ENCODE measurements at places on chromosomes 1 and 21. TPM values are rescaled to one million over a fixed set of nuclear protein-coding genes. Genes with fewer than 3 reads are reported as not detected.

The FAM151A gene
- total RNA-seq = not detected

The ICOSLG gene
- total RNA-seq = 0.37 TPM

The LMX1A gene
- not detected for total RNA-seq

The FYB2 gene
- total RNA-seq = not detected

The PPOX gene
- total RNA-seq = 53.2 TPM

The VWA1 gene
- total RNA-seq = 56.9 TPM

The FCRL1 gene
- not detected for total RNA-seq

The LHX4 gene
- 2.1 TPM for total RNA-seq

The AADACL3 gene
- not detected for total RNA-seq

DNA sequence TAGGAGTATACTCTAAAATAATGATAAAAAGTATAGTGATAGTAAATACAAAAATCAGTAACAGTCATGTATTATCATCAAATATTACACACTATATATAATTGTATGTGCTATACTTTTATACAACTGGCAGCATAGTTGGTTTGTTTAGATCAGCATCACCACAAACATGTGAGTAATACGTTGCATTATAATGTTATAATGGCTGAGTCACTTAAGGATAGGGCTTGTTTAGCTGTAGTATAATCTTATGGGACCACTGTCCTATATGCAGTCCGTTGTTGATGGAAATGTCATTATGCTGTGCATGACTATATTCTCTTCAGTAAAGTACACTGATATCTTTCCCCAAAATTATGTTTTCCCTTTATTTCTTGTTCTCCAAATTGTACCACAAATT lies 92.8 kb downstream of the LYPLAL1 start:
- DNase-seq = no peak
- no peak overlapping the region for H3K4me3 ChIP-seq
- peaks cover 11% of the 10 kb centered on the region for H3K36me3 ChIP-seq
- no peaks in the 10 kb centered on the region for H3K4me1 ChIP-seq

DNA sequence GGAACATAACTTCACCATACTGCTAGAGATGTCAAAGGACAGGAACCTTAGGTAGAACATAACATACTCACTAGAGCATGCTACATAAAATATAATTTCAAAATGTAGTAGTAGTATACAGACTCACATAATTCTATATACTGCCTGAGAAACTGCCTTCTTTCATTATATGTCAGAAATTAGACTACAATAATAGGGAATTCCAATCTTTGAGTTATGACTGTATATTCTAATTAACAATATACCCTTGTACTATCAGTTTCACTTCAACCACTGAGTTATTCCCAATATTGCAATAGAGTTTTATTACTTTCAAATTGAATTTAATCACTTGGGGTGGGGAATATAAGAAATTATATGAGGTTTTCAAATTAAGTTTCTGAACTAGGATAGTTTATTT lies 44.0 kb downstream of the OMA1 start:
- no peaks in the 10 kb centered on the region for H3K36me3 ChIP-seq
- no peak for DNase-seq
- no peak overlapping the region for H3K4me3 ChIP-seq
- H3K27ac ChIP-seq = no peak overlapping the region

DNA sequence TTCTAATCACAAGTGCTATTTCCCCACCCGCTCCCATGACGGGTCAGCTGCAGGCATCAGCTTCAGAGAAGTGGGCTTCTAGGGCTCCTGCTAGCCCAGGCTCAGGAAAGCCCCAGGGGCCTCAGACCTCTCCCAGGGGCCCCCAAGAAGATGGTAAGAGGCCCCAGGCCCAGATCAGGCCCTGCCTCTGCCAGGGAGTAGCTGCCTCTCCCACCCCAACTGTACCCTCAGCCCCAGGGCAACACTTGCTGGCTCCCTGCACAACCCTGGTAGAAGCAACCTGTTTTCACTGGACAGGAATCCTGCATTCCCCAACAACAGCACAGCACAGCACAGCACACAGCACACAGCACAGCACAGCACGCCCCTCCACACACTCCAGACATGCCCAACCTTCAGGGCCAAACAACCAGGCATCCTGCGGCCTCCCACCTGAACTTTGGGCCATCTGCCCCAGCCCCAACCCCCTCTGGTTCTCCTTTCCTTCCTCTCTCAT lies 6.5 kb downstream of the BLACAT1 start:
- peaks cover 9% of the 10 kb centered on the region for H3K27me3 ChIP-seq
- H3K27ac ChIP-seq = no peak overlapping the region
- no peaks in the 10 kb centered on the region for H3K36me3 ChIP-seq
- H3K4me1 ChIP-seq = peaks cover 11% of the 10 kb centered on the region
- no peak overlapping the region for H3K4me3 ChIP-seq

- H3K4me3 ChIP-seq = no peak overlapping the region
- no peak overlapping the region for H3K27ac ChIP-seq
- no peaks in the 10 kb centered on the region for H3K27me3 ChIP-seq
- H3K4me1 ChIP-seq = no peaks in the 10 kb centered on the region
- H3K36me3 ChIP-seq = no peaks in the 10 kb centered on the region
- no peak for DNase-seq
Observed at GRCh38 chr1:78570539-78570938, 49.7 kb upstream of the IFI44L start.

DNA sequence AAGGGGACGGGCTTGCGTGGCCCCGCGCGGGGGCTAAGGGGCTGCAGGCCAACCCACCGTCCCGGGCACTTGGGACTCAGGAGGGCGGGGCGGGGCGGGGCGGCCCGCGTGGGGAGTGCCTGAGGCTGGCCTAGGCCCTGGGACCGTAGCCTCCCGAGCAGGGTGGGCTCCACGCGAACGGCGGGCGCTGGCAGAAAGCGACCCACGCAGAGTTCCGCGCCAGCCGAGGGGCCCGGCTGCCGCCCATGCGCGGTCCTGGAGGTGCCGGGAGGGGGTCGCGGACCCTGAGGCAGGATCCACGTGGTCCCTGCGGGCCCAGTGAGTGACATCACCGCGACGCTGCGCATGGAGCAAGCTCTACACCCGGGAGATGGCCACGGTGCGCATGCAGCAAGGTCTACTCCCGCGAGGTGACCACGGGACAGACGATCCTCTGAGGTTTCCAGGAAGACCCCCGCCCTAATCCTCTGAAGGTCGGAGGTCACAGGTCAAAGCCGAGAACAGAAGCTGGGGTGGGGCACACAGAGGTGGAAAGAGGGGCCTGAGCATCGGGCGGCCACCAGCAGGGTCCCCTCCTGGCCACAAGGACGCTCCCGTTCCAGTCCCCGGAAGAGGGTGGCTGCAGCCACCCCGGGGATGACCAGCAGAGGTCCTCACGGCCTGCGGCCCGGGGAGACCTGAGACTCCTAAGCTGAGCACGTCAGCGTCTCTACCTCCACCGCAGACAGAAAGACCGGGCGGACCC lies 13.5 kb upstream of the SLC19A1 start:
- H3K4me1 ChIP-seq = peaks cover 11% of the 10 kb centered on the region
- H3K27ac ChIP-seq = peak overlapping the region; percentile 88

DNA sequence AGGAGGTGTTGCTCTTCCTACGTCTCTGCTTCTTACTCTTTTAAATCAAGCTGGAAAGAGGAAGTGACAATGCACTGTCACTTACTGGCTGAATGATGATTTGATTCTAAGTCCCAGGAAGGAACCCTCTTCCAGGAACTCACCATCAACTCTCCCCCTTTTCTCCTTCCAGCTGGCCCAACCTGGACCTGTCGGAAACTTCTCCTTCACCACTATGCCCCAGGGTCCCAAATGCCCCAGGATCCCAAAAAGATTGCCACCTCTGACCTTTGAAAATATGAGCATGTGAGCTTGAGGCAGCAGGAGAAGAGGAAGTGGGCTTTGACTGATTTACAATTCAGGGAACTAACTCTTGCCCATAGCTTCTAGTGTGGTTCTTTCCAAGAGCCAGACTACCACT lies 5.3 kb upstream of the ADAMTS5 start:
- no peaks in the 10 kb centered on the region for H3K4me1 ChIP-seq
- H3K27ac ChIP-seq = no peak overlapping the region
- H3K4me3 ChIP-seq = no peak overlapping the region
- no peaks in the 10 kb centered on the region for H3K27me3 ChIP-seq
- no peaks in the 10 kb centered on the region for H3K36me3 ChIP-seq

- H3K4me3 ChIP-seq = no peak overlapping the region
- H3K36me3 ChIP-seq = peaks cover 4% of the 10 kb centered on the region
- DNase-seq = no peak
Observed at GRCh38 chr1:203033287-203033686, 7.0 kb downstream of the PPFIA4 start.

DNA sequence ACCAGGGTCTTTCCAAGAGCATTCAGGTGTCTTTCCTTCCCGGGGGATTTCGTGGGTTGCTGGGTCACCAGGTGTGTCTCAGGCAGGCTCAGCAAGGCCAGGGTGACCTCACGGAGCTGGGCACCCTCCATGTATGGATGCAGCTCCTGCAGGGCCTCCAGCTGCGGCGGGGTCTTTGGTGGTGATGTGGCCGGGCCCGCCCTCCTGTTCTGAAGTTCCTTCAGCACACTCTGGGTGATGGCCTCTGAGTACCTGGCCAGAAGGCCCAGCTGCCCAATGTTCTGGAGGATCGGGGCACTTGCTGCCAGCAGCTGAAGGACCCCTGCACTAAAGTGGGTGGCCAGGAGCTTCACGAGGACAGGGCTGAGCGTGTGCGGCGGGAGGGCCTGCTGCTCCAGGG lies 45.5 kb downstream of the URB1 start:
- H3K36me3 ChIP-seq = peaks cover 19% of the 10 kb centered on the region
- no peak overlapping the region for H3K27ac ChIP-seq
- H3K27me3 ChIP-seq = no peaks in the 10 kb centered on the region
- DNase-seq = no peak
- no peak overlapping the region for H3K4me3 ChIP-seq
- H3K4me1 ChIP-seq = peaks cover 11% of the 10 kb centered on the region

- peaks cover 4% of the 10 kb centered on the region for H3K4me1 ChIP-seq
- H3K27ac ChIP-seq = no peak overlapping the region
- no peaks in the 10 kb centered on the region for H3K27me3 ChIP-seq
- no peak overlapping the region for H3K4me3 ChIP-seq
Observed at GRCh38 chr1:240046000-240046399, 45.7 kb upstream of the FMN2 start.

DNA sequence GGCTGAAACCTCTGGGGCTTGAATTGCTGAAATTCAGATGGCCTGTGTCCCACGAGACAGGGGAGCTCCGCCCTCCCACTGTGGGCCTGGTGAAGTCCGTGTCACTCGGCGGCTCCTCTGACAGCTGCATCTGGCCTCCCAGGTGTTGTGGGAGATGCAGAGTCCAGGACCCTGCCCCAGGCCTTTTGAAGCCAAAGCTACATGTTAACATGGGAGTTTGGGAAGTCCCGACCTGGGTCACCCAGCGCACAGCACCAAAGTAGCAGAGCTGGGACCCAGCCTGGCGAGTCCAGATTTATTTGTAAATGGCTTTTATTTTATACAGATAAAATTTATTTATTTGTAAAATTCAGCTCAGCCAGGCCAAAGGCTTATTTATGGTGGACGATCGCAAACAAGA lies 28.9 kb downstream of the SLC37A1 start:
- H3K27me3 ChIP-seq = peaks cover 1% of the 10 kb centered on the region
- peaks cover 18% of the 10 kb centered on the region for H3K36me3 ChIP-seq
- H3K4me1 ChIP-seq = peaks cover 22% of the 10 kb centered on the region
- H3K27ac ChIP-seq = no peak overlapping the region
- peak; percentile 21 for DNase-seq
- H3K4me3 ChIP-seq = no peak overlapping the region

GRCh38 chr1:193443886-193444285 lies 257.5 kb upstream of the B3GALT2 start:
- no peaks in the 10 kb centered on the region for H3K27me3 ChIP-seq
- no peak overlapping the region for H3K4me3 ChIP-seq
- DNase-seq = no peak
- no peaks in the 10 kb centered on the region for H3K4me1 ChIP-seq
- no peaks in the 10 kb centered on the region for H3K36me3 ChIP-seq

- H3K27ac ChIP-seq = peak within 1 kb of the TSS; percentile 28
- peaks cover 10% of the 10 kb centered on the region for H3K27me3 ChIP-seq
- H3K36me3 ChIP-seq = no peaks in the 10 kb centered on the region
- H3K4me1 ChIP-seq = peaks cover 9% of the 10 kb centered on the region
Observed at GRCh38 chr1:11654137-11654938, at the start of the genes FBXO2 and FBXO44. Gene FBXO2 (minus strand): TSS chr1:11654429. CDS start chr1:11654340, 89 bp downstream. Gene FBXO44 (plus strand): TSS chr1:11654877. CDS start chr1:11655836, 959 bp downstream.

DNA sequence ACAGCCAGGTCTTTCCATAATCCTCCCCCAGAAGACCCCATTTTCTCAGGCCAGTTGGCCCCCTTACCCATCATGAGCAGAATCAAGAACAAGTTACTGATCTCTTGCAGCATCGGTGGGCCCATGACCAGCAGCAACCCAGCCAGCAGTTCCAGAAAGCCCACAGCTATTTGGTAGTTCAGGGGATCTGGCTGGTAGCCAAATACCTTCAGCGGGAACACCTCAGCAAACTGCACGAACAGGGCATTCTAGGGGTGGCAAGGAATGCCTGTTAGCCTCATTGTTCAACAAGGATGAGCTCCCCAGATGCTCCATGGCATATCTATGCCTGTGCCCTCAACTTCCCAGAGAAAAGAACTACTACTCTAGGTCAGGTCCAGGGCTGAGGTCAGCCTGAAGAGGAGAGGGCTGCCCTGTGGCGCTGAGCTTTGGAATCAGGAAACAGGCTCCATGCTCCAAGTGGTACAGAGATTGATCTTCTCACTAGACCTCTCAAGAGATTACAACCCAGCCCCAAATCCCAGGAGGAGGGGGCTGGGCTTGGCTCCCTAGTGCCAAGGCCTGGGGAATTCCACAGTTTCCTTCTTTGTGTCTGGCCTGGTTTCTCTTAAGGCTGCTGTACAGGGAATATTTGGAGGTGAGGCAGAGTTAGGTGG lies 1.3 kb downstream of the TMEM35B start:
- peak overlapping the region; percentile 90 for H3K27ac ChIP-seq
- DNase-seq = no peak
- H3K4me1 ChIP-seq = peaks cover 17% of the 10 kb centered on the region
- H3K36me3 ChIP-seq = no peaks in the 10 kb centered on the region

GRCh38 chr1:109493227-109493626 lies 667 bp upstream of the CYB561D1 start:
- H3K4me3 ChIP-seq = peak overlapping the region; percentile 76
- H3K36me3 ChIP-seq = peaks cover 7% of the 10 kb centered on the region
- DNase-seq = no peak
- H3K27me3 ChIP-seq = peaks cover 5% of the 10 kb centered on the region
- peak overlapping the region; percentile 78 for H3K27ac ChIP-seq

DNA sequence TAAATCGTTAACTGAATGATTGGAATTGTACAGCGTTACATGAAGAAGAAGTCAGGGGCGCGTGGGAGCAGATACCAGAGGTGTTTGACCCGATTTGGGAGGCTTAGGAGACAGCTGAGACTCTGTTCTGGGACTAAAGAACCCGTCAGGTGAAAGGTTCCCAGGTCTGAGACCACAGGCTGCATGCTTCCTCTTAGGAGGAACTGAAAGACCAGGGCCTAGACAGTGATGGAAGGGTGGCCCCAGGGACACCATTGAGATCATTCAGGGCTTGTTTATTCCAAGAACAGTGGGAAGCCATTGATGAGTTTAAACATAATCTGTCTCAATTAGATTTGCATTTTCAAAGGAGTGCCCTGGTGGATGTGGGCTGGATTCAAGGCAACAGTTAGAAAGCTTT lies 904 bp downstream of the KLF17 start:
- no peak overlapping the region for H3K4me3 ChIP-seq
- DNase-seq = no peak
- H3K27me3 ChIP-seq = peaks cover 3% of the 10 kb centered on the region
- H3K36me3 ChIP-seq = no peaks in the 10 kb centered on the region
- H3K4me1 ChIP-seq = no peaks in the 10 kb centered on the region

All from glutamatergic neuron (in vitro differentiated cells).